Left renal cortex interstitium (tissue), 4 donors: ENCODE measurements at places on chromosomes 16 and 17.

DNA sequence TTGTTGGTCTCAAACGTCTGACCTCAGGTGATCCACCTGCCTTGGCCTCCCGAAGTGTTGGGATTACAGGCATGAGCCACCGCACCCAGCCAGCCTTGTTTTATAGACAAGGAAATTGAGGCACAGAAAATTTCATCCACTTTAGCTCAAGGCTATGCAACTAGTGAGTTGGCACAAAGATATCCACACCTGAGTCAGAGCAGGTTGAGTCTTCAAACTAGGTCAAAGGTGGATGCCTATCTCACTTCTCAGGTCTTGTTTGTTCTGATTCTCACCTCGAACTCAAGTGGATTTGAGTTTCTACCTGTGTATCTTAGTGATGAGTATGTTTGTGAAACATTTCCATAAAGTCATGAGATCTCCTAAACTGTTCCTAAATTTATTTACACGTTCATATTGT lies 35.6 kb upstream of the GAS7 start:
- no peak for DNase-seq

GRCh38 chr16:78778101-78779004 lies 678.9 kb downstream of the WWOX start:
- no peak for DNase-seq

DNA sequence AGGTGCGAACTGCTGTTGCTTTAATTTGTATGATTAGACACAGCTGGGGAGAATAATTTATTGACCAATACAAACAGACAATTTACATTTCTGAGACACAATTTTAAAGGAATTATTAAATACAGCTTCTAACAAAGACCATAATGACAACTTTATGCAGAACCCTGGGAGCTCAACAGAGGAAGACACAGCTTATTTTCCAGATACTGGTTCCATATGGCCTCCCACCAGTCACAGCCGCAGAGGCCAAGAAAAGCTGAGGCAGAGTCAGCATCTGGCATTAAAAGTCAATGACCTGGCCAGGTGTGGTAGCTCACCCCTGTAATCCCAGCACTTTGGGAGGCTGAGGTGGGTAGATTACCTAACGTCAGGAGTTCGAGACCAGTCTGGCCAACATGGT lies 66.1 kb upstream of the BCAR1 start:
- DNase-seq, result no peak

GRCh38 chr17:67648032-67648905 lies 69.5 kb upstream of the NOL11 start:
- DNase-seq, result no peak

- DNase-seq, result no peak
These were observed 9.5 kb downstream of the TBX21 start for GRCh38 chr17:47742319-47743181.

DNA sequence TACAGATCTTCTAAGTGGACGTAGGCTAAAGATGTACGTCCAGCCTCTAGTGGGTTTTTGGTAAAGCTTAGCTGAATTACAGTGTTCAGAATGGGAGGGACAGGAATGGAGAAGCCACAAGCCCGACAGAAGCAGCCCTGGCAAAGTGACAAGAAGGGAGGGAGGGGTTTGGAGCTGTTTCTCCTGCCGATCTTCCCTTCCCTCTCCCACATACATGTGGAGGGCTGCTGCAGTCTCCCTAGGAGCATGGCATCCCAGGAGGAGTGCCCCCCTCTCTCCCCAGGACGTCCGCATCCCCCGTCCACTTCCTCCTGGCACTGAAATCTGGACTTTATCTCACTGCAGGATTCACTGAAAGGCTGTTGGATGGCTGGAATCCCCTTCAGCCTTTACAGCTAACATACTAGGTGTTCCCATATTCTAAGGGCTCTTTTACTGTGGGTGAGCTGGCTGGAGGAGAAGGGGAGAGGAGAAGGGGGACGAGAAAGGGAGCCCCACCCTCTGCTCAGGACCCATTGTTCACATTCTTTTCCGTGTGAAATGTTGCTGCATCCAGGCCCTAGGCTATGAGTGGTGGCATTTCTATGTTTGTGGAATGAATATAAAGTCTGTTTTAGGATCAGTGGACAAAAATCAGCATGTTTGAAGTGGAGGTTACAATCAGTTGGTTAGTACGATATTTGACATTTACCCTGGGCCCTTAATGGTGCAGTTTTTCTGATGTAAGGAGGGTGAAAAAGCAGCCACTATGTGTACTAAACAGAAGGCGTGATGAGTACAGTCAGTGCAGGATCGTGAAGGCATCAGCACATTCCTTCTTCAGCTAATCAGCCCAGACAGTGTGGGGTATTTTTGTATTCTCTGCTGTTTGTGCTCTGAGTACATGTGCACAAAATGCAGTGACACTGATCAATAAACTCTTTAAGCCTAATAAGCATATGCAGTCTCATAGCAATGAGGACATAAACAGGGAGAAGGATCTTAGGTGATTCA lies 94.6 kb downstream of the SPECC1 start:
- no peak for DNase-seq

DNA sequence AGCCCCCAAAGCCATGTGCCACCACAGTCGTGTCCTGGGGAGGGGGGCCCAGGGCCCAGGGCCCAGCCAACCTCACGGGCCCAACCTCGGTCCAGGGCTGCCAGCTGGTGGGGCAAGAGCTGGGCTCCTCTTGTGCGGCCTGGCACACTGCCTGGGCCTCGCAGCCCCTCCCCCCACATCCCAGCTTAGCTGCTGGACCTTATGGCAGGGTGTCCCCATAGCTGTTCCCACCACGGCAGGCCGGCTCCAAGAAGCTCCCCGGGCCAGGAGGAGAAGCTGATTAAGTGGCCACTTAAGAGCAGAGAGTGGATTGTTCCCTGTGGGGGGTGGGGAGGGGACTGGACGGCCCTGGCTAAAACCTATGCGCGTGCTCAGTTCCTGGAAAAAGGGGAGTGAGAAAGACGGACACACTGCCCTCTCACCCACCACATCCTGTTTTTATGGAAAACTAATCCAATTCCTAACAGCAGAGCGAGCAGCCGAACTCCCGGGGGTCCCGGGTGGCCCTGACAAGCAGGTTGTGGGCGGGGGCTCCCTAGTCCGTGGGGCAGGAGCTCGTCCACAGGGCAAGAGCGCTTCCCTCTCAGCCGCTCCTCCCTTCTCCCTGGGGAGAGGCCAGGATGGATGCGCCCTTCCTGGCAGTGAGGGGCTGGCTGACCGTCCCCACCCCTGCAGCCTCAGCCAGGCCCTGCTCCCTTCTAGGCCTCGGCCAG lies 16.8 kb downstream of the PIEZO1 start:
- no peak for DNase-seq

GRCh38 chr16:57964157-57964700 lies 6.7 kb downstream of the CNGB1 start:
- no peak for DNase-seq

DNA sequence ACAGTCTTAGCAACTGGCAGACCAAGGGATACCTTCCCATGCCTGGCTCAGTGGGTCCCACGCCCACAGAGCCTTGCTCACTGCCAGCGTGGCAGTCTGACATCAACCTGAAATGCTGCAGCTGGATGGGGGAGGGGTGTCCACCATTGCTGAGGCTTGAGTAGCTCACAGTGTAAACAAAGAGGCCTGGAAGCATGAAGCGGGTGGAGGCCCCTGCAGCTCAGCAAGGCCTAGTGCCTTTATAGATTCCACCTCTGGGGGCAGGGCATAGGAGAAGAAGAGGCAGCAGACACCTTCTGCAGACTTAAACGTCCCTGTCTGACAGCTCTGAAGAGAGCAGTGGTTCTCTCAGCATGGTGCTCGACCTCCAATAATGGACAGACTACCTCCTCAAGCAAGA lies 263.2 kb downstream of the KIF2B start:
- peak; percentile 4 for DNase-seq

DNA sequence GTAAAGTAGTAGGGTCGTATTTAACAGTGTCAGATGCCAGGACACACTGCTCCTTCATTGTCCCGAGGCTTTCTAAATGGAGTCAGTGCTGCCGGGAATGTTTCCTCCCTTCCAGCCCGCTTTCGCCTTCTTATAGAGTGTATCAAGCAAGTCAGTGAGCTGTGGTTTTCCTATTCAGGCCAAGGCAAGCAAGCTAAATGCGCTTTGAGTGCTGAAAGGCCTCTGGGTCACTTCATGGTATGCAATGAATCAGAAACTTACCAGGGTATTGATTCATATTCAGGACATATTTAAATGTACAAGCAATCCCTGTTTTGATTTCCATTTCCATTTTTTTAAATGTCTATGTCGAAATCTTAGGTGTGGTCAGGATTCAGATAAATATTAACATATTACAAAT lies 327.9 kb upstream of the SOX9 start:
- no peak for DNase-seq
